ENCODE measurements at places on chromosomes 1 and 21.
A peak's percentile ranks its signal among the peaks of the same experiment; 100 is the strongest.

DNA sequence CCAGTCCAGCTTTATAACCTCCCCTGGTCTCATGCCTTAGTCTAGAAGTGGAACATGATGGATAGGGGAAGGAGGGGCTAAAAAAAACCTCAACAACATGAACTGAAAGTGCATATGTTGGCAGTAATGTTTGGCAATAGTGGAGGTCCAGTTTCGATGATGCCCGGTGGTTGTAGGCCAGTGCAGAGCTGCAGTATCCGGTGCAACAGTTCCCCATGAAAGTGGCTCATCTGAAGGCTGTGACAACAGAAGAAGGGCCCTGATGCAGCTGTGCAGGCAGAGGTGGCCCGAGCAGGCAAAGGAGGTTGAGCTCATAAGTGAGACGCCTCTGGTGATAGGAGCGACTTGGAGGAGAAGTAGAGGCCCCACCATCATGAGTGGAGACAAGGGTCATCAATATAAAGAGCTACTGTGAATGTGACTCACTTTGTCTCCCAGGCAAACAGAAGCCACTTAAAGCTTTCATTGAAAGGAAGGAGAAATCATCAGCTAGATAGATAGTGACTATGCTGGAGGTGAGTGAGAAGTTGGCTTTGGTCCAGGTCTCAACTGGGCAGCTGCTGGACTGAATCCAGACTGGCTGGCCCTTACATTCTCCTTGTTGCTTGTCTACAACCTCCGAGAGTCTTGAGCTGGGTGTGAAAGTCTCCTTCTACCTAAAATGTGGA lies 10.2 kb upstream of the CREG1 start:
- DNase-seq: no peak

DNA sequence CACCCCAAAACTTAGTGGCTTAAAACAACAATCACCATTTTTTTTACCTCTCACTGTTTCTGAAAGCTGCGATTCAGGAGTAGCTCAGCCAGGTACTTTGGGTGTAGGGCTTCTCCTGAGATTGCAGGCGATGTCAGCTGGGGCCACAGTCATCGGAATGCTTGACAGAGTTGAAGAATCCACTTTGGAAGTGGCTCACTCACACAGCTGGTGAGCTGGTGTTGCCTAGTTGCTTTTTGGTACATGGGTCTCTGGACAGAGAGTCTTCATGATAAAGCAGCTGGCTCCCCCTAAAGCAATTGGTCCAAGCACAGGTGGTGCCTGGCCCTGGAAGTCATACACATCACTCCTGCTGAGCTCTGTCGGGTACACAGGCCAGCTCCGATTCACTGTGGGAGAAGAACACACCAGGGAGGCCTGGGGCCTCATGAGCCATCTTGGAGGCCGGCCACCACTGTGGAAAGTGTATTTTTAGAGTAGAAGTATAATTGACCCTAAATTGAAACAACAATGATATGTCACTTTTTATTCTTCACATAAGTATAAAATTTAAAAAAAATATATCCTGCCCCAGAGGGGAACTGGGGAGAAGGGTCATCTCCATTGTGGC lies 75.2 kb upstream of the GALNT2 start:
- no peak for DNase-seq

DNA sequence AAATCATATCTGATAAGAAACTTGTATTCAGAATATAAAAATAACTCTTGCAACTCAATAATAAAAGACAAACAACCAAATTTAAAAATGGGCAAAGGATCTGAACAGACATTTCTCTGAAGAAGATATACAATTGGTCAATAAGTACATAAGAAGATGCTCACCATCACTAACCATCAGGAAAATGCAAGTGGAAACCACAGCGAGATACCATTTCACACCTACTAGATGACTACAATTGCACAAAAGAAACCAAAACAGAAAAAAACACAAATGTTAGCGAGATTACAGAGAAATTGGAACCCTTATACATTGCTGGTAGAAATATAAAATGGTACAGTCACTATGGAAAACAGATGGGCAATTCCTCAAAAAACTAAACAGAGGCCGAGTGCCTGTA lies 11.5 kb upstream of the ZNF683 start:
- DNase-seq: no peak

DNA sequence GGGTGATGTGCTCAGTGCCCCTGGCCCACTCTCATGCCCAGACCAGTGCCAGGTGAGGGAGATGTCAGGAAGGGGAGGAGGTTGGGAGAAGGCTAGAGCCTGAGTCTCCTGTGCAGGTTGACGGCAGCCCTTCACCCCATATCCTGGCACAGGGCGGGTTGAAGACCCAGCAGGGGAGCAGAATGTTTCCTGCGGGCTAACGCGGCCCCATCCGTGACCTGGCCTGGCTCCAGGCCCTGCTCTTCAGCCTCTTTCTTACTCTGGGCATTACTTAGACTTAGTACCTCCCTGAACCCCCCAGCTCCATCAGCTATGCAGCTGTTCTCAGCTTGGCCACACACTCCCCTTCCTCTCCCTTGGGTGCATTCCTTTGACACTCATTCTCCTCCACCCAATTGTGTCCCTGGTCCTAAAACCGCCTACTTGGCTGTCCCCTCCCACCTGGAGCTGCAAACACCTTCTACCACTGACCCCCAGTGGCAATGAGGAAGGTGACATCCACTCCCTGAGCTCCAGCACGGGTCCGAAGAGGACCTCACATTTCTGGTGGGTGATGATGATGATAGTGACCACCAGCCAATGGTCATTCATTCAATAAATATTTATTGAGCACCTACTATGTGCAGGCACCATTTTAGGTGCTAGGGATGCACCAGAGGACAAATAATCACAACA lies 179.0 kb downstream of the PTPRU start:
- DNase-seq: no peak

DNA sequence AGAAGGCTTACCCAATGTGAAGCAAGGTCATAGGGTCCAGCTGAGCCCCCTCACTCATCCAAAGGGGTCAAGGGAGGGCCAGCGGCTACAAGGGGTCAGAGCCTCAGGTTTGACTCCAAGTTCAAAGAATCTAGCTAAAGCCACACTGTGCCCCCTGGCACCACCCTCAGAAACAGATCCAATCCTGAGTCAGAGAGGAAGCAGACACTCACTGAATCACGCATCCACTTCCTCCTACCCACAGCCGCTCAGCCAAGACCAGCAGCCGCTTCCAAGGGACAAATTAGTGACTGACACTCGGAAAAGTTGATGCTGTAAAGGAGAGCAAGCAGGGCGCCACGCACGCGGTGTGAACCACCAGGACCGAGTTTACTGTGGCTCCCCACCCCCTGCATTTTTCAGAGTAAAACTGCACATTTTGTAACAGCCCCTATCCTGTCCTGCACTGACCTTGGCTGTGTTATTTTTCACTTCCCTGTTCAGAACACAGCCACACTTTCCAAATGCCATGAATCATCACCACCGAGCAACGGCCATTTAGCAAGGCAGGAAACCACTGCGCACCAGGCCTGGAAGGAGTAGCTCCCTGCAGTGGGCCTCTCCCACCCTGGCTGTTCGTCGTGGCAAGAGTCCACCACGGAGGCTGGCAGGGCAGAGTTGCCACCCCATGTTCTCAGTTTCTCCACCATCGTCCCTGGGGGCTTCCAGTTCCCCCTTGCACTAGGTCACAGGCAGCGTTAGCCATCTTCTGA lies 147.8 kb downstream of the TOMM20 start:
- DNase-seq: peak; percentile 45

- no peak for DNase-seq
These were observed 353.4 kb upstream of the NEGR1 start for GRCh38 chr1:72635719-72636118.

DNA sequence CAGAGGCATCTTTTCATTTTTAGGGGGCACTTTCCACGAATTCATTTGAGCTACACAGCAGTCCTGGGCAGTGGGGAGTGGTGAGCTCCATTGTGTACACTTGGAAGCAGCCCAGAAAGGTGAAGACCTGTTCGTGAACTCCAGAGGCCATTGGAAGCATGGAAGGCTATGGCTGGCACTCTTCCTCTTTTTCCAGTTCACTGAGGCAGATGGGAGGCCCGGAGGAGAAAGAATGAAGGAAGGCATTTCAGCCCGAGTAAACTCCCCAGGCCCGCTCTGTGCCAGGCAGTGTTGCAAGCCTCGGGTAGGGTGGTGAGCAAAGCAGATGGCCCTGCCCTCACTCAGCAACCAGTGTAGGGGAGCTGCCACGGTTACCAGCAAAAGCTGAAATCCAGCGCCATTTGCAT lies 673 bp upstream of the DHCR24 start:
- no peak for DNase-seq

DNA sequence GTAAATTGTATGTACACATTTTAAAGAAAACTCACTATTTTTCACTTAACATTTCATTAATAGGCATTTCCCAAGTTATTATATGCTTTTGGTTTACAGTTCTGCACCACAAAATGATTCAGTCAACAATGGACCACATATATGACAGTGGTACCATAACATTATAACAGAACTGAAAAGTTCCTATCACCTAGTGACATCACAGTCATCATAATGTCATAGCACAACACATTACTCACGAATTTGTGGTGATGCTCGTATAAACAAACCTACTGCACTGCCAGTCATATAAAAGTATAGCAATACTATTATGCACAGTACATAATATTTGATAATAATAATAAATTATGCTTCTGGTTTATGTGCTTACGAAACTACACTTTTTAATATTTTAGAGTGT lies 30.9 kb downstream of the DNAI4 start:
- DNase-seq: no peak

DNA sequence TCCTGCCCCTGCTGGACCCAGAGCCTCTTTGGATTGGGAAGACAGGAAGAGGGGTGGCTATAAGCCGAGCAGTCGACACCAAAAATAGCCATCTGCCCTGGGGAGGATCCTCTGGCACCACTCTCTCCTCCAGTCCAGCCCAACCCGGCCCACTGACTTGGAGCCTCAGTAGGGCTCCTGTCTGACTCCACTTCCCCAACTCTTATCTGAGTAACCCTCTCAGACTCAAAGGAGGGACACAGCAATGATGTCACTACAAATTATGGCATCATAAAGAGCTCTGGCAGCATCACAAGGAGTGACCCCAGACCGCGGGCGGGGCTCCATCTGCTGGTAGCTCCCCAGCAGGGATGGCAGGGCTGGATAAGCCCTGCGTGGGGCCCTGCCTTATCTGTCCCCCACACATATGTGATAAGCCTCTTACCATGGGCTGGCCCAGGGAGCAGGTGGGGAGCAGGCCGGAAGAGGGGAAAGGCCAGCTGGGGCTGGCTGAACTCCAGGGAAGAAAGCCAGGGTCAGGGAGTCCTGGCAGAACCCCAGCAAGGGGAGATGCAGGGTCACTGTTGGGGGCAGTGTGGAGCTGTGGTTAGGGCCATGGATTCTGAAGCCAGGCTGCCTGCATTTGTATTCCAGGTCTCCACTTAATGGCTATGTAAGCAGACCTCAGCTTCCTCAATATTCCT lies 4.6 kb upstream of the SLC6A9 start:
- no peak for DNase-seq

- DNase-seq: no peak
These were observed 155.1 kb upstream of the GORAB start for GRCh38 chr1:170376801-170377385.

DNA sequence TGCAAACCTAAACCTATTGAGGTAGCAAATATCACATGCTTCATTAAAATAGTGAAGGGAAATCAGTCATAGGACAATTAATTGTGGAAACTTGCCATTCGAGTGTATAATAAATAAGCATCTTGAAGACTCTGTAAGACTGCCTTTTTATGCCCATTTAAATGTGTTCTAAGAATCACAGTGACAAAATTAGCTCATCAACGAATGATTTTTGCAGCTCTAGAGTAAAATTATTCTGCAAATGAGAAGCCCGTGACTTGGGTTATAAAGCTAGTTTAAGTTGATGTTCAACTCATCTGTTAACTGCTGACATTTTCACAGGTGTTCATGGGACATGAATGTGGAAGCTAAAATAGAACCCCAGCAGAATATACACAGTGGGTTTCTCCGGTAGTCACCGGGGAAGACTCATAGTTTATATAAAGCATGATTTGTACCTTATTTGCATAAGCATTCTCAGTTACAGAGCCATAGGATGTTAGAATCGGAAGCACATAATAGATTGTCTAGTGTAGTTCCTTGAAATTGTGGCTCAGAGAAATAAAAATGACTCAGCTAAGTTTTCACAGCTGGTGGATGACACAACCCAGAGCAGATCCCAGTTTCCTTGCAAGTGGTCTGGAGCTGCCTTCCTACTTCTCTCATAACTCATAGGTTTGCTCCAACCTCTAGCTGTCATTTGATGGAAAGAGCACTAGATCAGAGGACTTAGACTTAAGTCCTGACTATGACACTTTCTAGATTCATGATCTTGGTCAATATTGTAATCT lies 107.3 kb downstream of the UCHL5 start:
- DNase-seq: no peak

- no peak for DNase-seq
These were observed 5.1 kb downstream of the DCST1 start for GRCh38 chr1:155038602-155039307.

DNA sequence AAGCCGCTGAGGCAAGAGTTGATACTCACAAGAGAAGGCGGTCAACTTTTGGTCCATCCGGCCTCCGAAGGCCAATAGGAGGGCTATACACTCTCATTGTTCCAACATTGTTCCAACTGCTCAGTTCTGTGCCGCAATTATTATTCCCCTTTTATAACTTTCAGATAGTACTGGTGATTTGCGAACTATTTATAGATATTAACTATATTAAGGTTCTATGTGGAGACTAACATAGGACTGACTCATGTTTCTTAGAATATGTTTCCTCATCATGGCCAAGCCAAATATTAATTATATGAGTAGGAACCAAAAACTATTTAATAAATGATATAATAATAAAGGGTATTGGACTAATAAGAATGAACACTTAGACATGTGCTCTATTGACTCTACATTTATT lies 96.7 kb upstream of the LBR start:
- DNase-seq: no peak

GRCh38 chr1:161718559-161719324 lies 2.6 kb upstream of the FCRLB start:
- no peak for DNase-seq

- DNase-seq: no peak
These were observed 339.2 kb downstream of the ZNF326 start for GRCh38 chr1:90334137-90334536.

DNA sequence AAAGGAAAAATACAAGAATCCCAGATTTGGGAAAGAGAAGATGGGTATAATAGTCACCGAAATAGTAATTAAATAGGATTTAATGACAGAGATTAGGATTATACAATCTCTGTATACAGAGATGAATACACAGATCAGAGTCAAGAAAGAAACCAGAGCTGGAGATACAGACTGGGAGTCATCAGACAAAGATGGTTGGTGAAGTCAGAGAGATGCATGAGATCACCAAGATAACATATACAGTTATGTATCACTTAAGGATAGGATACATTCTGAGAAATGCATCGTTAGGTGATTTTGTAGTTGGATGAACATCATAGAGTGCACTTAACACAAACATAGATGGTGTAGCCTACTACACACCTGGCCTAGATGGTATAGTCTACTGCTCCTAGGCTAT lies 49.8 kb downstream of the VCAM1 start:
- DNase-seq: no peak

- DNase-seq: no peak
These were observed 3.2 kb downstream of the EDN2 start for GRCh38 chr1:41481109-41481775.

DNA sequence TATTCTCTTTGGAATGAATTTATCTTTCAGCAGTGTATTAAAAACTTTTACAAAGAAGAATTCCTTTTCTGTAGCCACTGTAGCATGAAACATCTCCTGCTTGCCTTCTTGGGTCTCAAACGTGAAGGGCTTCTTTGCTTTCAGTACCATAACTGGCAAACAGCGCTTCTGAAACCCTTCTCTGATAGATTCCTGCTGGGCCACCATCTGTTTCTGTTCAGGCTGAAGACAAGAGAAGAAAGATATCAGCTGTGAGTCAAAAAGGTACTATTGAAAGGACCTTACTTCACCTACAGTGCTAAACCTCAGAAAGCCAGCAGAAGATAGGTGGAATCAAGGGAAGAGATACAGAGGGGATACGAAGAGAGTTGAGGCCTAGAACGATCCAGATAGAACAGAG lies 10.5 kb downstream of the AIM2 start:
- no peak for DNase-seq

All from activated gamma-delta T cell treated with Interleukin-2 at 50 U/mL for 16 hours (primary cell).